ENCODE measurements at places on chromosomes 12 and 14.

DNA sequence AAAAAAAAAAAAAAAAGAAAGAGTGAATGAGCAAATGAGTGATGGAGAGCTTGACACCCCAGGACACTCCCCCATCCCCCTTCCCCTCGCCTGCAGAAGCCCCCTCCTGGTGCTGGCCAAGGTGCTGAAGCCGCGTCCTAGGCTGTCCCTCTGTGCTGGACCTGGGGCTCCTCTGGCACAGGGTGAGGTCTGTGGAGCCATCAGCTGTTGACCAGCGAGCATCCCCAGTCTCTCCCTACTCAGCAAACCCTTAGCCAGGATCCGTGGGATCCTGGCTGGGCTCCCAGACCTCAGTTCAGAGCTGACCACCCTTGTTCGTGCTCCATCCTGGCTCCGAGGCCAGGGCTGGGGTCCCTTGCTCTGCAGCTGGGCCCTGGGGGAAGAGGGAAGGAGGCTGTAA, 5.4 kb upstream of the KIF26A start:
- no peak for DNase-seq

DNA sequence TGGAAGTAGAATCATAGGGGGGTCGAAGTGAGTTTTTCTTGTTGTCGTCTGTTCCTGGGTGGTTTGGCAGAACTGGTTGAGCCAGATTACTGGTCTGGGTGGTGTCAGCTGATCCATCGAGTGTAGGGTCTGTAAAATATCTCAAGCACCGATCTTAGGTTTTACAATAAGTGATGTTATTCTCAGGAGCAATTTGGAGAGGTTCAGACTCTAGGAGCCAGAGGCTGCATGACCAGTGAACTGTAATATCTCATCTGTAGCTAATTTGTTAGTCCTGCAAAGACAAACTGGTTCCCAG, 9.7 kb upstream of the SERPINA1 start:
- DNase-seq = no peak

DNA sequence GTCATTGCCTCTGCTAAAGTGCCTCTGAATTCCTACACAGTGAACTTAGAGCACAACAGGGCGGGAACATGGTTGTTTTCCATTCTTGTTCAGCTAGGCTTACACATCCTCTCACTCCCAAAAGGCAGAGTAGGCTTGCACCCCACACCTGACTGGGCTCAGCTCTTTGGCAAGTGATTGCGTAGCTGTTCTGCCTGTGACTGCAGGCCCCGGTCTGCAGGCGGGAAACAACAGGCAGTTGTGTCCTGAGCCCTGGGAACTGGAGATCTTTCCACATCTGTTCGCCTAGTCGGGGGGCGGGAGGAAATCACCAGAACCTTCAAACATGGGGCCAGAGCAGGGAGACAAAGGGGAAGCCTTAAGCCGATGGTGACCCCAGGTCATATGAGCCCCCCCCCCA, 274.7 kb downstream of the ZFP36L1 start:
- no peak for DNase-seq

- DNase-seq = no peak
Observed at GRCh38 chr14:65377576-65377975, 35.0 kb upstream of the FUT8 start.

DNA sequence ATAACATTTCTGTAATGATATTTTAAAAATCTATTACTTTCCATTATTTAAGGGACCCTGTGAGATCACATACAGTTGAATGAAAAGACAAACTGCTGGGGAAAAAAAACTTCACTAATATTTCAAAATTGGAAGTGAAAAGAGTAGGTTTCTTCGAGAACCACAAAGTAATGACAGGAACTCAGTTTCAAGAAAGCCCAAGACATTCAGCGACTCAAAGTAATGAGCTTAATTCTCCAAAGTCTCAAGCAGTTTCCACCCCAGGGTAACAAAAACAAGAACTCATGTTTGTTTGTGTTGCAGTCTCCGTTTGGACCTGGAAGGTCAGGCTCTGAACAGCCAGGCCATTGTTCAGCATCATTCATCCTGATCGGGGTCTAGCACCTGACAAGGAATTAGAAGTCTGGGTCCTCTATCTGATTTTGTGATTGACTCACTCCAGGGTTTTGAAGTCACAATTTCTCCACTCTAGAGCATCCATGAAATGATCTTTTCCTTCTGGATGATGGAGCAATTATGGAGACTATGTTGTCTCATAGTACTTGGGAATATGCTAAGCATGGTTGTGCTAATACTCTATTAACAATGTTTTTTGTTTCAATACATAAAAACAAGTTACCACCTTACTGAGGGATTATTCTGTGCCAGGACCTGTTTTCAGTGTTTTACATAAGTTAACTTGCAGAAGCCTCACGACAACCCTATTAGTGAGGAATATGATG, 126.9 kb downstream of the SLC25A21 start:
- DNase-seq = no peak

DNA sequence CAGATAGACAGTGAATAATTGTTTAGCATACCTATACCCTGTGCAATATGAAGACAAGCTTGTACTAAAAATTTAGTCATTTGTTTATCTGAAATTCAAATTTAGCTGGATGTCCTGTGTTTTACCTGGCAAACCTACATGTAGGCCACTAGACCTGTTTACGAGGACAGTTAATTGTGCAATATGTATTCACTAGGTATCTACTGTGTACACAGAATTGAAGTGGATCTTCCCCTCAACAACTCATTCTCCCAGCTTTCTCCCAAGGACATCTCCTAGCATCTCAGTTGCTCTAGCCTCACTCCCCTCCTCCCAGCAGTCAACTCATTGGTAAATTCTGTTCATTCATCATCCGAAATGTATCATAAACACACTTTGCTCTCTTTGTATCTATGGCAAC, 25.3 kb downstream of the AK7 start:
- DNase-seq = no peak

- DNase-seq = peak; percentile 7
Observed at GRCh38 chr12:120132863-120133385, 16.4 kb upstream of the RAB35 start.

DNA sequence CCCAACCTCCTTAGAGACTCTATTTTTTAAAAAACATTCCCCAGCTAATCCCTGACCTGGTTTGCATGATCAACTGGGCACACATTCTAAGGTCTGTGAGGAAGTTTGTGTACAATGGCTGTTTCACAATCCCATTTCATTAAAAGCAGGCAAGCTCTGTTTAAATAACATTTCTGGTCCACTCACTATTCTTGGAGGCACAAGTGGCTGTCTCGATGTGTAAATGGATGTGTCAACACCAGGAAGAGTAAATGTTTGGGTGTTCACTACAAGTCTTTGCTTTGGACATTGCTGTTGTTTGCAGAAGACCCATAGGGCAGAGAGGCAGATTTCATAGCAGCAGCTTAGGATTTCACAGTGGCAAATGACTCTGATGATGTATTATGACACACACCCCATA, 98.3 kb downstream of the PDZRN4 start:
- no peak for DNase-seq

DNA sequence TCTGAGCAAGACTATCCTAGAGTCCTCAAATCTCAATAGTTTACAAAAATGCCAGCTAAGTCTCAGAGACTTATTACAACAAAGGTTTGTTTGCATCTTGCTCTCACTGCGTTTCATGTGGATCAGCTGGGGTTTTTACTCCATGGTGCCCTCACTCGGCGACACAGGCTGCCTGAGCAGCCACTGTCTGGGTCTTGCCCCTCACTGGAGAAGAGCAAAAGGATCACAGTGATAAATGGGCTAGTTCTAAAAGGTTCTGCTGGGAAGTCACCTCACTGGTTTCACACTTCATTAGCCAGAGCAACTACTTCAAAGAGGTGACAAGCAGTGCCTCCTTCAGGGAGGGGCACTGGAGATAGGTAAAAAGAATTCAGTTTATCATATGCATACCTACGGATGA, 392.0 kb downstream of the RPL10L start:
- no peak for DNase-seq

DNA sequence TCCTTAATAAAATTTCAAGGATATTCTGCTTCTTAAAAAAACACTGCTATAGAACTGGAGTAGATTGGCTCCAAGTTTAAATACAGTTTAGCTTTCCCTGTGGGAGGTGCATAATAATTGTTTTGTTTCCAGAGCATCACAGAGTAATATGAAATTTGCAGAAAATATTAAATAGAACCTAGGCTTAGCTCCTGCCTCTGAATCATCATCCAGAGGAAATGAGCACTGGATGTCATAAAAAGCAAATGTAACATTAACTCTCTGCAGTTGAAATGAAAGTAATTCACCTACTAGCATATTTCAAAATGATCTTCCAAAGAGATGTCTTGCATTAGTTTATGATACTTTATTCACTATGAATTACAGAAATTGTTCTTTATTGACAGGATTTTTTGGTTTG, 769.8 kb downstream of the C12orf50 start:
- DNase-seq = no peak

DNA sequence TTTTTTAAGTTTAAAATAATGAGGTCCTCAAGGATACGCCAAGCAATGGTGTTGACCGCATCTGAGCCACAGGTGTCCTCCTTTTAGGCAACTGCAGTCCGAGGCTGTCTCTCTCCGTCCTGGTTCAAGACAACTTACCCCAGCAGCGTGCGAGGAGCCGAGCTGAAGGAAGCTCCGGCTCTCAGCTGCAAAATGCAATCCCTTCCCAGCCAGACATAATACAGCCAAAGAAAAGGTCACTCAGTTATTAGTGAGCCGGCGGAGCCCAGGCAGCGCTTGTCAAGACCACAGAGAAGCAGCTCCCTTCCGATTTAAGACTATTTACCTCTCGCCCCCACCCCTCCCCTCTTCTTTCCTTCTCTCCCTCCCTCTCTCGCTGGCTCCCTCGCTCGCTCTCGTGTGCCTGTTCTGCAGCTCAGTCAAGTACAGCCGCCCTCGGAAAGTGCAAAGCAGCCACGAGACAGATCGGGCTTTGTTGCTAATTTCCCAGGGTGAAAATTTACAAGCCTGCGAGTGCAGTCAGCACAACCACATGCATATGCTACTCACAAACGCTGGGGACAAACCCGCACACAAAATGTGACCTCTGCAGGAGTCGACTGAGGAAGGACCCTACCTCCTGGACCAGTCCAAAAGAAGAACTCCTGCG, 363 bp upstream of the LMO3 start:
- DNase-seq = no peak

DNA sequence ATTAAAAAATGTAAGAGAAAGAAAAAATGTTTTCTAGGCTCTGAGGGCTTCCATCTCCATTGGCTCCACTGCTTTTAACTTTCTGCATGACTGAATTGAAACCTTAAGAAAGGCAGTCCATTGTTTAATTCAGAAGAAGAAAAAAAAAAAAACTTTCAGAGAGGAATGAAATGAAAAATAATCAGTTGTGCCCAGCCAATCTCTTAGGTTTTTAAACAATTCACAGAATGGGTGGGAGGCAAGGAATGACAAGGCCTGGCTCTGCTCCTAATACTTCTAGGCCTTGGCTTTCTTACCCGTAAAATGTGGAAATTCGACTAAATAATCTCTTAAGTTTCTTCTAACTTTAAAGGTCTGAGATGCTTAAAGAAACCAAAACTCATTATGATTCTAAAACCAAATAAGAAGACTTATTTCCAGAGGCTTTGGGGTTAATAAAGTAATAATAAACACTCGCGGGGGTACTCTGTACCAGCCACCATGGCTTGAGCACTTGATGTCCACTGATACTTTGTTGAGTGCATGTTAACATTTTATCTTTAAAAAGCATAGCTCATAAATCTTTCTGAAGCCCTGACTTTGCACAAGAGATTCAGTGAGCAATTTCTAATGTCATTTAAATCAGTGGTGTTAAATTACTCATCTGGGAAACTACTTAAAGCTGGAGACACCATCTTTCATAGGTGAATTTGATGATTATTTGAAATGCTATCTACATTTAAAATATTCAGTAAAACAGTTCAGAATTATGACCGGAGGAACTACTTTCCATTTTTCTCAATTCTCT, 49.6 kb downstream of the STON2 start:
- no peak for DNase-seq

Data from CD4-positive, alpha-beta T cell treated with Interferon gamma for 1 hour (primary cell).